CD14-positive monocyte (primary cell): ENCODE measurements at places on chromosomes 12 and 14.

- no peak for DNase-seq
Observed at GRCh38 chr12:11508699-11509098, 113.3 kb upstream of the PRB2 start.

GRCh38 chr12:7219599-7220243 is 30.2 kb downstream of the PEX5 start:
- DNase-seq = peak; percentile 75

DNA sequence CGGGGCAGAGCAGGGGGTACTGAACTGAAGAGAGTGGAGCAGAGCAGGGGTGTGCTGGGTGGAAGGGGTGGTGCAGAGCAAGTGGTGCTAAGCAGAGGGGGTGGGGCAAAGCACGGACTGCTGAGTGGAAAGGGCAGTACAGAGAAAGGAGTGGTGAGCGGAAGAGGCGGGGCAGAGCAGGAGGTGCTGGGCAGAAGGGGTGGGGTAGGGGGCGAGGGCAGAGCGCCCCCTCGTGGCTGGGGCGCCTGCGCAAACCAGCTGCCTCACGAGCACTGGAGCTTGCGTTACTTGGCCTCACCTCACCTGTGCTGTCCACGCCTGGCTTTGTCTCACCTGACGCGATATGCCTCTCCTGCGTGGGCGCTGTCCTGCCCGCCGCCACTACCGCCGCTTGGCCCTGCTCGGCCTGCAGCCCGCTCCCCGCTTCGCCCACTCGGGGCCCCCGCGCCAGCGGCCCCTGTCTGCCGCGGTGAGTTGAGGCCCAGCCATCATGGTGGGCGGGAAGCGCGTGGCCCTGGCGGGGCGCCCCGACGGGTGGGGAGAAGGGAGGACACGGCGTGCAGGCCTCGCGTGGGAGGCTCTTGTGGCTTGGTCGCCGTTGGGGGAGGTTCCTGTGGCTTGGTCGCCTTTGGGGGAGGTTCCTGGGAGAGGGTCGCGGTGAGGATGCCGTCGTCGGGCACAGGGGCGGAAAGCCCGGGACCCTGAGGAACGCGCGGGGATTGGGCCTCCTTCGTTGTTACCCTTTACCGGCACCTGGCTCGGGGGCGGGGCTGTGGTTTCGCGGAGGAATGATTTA is at the start of gene COX8C:
Gene COX8C (plus strand): TSS at position 257 of the 796 bp plus-strand sequence. CDS start 87 bp downstream, at position 344.
- DNase-seq = no peak

- DNase-seq = no peak
Observed at GRCh38 chr14:76125511-76125910, 26.2 kb upstream of the GPATCH2L start.

DNA sequence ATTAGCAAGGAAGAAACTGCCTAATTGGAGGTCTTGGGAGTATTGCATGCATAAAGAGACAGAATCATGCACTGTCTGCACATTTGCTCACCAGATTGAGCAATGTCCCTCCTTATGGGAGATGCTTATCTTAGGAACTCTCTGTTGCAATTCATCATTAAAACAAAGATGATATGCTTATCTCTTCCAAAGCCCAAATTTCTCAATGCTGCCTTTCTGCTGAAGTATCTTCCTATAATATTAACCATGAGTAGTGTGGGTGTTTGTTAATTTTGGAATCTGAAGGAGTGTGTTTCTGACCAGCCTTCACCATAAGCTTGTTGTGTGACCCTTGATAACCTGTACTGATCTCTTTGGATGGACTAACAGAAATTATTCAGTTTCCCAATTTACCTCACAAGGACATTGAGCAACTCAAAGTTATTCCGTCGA is 1257.6 kb upstream of the FLRT2 start:
- DNase-seq = no peak

GRCh38 chr14:82113710-82114109 is 580.1 kb upstream of the SEL1L start:
- no peak for DNase-seq

- no peak for DNase-seq
Observed at GRCh38 chr14:89924268-89924667, 30.3 kb downstream of the EFCAB11 start.

DNA sequence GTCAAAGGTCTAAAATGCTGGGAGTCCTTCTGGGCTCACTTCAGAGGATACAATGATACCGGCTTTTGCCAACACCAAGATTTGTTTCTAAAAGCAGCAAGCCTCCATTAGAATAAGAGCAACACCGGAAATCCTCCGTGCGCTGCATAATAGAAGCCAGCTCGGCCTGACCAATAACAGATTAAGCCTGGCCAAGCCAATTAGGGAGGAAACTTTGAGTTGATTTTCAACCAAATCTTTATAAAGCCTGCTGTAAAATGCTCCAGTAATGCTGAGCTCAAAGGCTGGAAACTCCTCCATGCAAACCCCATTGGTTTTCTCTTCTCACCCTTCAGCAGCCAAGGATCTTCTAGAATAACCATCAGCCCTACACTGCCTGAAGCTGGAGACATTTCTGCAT is 150.1 kb downstream of the NTF3 start:
- no peak for DNase-seq

DNA sequence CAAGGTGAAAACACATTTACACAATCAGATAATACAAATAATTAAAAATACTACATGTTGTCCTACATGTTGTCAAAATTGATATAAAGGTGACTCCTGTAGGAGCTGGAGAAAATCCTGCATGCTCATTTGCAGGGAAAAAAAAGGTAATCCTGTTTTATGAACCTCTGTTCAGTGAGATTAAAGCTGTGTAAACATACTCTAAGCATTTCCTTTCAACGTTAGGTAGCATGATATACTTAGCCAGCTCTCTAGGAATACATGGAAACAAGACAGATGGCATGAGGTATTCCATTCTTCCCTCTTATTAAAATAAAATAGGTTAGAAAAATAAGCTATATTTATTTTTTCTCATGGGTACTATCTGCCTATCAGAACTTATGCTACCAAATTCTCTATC is 635.7 kb upstream of the FLRT2 start:
- DNase-seq = no peak

DNA sequence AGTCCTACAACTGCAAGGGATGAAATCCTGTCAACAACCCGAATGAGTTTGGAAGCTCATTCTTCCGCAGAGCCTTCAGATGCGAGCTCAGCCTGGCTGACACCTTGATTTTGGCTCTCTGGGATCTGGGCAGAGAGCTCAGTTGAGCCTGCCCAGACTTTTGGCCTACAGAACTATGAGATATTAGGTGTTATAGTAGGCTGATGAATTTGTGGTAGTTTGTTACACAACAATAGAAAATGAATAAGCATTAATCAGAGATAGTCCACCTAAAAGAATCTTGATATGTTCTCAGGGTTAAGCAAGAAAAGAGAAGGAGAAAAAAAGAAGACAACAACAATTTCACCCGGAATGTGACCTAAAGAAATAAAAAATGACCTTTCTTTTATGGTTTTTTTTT is 30.4 kb upstream of the GZMB start:
- DNase-seq = no peak

GRCh38 chr12:98896938-98897337 is 251.8 kb downstream of the APAF1 start:
- DNase-seq = no peak

DNA sequence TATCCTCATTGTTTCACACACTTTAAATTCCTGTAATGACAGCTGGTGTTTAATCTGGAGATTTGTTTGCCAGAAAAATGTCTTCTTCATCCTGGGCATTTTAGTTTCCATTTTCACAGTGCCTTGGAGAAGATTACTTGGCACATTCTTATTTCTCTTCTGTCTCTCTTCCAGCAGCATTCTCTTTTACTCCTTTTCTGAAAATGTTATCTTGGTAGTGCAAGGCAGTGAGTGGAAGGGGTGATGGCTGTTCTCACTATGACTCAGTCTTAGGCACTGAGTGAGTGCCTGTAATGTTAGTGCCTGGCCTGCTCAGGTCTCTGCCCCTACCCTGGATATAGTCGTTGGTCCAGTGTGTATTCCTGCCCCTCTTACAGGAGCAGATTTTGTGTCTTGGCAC is 13.1 kb downstream of the CLECL1 start:
- no peak for DNase-seq

- DNase-seq = no peak
Observed at GRCh38 chr12:102095677-102096263, 24.1 kb downstream of the NUP37 start.

DNA sequence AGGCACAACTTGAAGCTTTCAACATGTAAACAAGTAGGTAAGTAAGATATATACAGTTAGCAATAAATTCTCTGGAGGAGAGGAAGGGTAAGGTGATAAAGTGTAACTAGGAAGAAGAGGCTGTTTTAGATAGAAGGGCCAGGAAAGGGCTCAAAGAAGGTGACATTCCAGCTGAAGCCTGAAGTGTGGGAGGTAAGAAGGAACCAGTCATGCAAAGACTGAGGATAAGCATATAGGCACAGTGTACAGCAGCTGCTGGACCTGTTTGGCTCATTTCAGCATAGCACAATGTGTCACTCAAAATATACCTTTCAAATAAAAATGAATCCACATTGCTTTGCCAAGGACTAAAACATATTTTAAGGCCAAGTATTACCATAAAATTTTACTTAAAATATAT is 28.6 kb upstream of the ARL1 start:
- DNase-seq = no peak

DNA sequence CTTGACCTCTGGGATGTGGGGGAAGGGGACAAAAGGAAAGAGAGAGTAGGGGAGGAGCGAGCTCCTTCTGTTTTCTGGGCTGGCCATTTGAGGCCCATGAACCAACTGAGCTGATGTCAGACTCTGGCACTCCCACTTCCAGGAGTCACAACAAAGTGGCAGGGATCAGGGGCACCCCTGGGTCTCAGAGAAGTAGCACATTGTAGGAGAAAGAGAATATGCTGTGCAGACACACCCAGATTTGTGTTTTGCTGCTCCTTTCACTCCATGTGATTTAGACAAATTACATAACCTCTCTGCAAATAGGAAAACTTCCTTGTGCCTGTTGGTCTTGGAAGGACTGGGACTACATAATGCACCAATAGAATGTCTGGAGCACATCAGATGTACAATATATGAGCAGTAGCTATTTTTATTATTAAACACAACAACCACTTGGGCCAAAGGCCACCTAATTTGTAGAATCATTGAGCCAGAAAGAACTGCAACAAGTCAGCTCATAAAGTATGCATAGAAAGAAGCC is 265.5 kb downstream of the ZFP36L1 start:
- DNase-seq = no peak

DNA sequence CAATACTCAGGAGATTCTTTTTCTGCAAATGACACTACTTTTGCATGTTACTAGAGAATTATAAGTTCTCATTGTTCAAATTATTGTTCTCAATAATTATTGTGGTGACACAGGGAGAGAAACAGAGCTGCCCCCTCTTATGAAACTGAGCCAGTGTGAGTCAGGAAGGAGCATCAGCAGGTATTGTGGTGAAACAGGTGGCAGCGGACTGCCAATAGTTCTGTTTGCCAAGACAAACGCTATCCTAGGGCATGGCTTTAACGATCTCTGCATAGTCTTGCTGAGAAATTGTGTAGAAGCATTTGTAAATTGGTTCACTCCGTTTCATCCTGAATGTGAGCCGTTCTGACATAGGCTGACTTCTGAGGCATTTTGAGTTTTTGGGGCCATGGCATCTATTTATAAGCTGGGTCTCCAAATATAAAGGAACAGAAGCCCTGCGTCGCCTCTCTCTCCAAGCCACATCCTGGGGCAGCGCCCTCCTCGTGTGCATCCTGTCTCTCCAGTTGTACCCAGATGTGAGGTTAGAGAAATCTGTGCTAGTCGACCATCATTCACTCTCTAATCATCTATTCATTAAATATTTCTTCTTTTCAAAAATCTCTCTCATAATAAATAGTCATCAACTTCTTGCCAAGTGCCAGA is 15.8 kb upstream of the PPP4R4 start:
- no peak for DNase-seq

DNA sequence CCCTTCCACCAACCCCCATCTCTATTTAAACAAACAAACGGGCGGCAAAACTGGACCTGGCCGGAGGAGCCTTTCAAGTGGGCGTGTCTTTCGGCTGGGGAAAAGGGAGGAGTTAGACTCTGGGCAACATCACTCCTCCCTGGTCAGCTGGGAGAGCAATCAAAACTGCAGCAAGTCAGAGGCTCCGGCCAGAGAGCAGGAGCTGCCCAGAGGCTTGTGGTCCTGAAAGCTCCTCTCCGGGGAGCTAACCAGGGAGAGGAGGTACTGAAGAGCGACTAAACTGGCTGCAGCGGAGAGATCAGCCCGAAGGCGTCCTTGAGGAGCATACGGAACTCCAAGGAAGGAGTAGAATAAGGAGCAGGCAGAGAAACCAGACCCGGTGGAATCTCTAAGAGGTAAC is at the start of gene NEUROD4:
Gene NEUROD4 (plus strand): TSS at position 191 of the 400 bp plus-strand sequence. CDS start 6,466 bp downstream, outside the sequence.
- peak; percentile 53 for DNase-seq

GRCh38 chr14:61561657-61562276 is 133.5 kb upstream of the HIF1A start:
- peak; percentile 84 for DNase-seq

DNA sequence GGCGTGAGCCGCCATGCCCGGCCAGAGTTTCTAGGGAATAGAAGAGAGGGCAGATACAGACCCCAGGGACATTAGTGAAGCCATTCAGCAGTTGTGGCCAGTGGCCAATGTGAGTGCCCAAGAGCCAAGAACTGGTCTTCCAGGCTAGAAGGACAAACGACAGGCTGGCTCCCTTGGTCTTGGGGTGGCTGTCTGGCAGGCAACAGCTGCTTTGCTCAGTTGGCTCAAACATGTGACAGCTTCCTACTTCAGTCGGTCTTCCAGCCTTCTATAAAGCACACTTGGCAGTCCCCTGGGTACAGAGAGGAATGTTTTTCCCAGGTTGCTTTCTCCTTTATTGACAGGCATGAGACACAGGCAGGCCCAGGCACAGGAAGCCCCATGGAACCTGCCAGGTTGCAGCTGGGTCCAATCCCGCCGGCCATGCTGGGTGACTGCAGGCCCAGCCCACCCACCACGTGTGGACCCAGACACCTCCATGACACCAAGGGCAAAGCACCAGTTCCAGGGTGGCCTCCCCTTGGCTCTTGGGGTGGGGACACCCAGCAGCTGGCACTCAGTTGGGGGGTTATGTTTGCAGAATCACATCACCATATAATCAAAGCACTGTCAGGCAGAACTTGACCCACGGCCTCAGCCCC is 15.4 kb downstream of the CHGA start:
- no peak for DNase-seq

GRCh38 chr14:38710881-38711280 is 392.2 kb downstream of the SEC23A start:
- no peak for DNase-seq

- DNase-seq = no peak
Observed at GRCh38 chr14:96407935-96408570, 16.1 kb downstream of the AK7 start.

- no peak for DNase-seq
Observed at GRCh38 chr14:23620177-23620702, 15.9 kb upstream of the DHRS2 start.

GRCh38 chr12:12673296-12673695 is 22.7 kb downstream of the GPR19 start:
- DNase-seq = no peak

DNA sequence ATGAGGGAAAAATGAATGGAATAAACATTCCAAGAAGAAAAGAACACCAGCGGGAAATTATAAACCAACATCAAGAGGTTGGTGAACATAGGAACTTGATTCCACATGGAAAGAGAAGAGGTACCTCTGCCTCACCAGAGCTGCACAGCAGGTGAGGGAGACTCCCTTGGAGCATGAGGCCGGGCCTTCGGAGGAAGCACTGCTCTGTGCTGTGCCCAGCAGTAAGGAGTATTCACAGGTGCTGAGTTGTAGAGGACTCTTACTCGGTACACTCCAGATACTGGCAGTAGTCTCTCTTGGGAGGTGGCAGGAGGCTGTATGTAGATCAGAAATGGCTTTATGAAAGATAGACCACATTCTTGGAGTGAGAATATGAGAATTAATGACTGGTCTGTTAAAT is 76.0 kb downstream of the NPAS3 start:
- no peak for DNase-seq

- peak; percentile 47 for DNase-seq
Observed at GRCh38 chr12:55681142-55682077, 26.3 kb downstream of the ITGA7 start.
